ENCODE measurements at places on chromosomes 12 and 14.

DNA sequence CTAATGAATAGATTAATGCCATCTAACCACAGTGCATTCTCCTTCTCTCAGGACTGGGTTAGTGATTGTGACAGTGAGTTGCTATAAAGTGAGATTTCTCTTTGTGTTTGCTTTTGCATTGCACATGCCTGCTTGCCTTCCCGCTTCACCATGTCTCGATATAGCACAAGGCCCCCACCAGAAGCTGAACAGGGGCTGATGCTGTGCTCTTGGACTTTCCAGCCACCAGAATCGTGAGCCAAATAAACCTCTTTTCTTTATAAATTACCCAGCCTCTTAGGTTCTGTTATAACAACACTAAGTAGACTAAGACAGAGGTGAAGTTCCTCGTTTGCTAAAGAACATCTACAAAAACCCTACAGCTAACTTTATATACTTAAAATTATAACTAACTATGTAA lies 173.0 kb downstream of the KIF26A start:
- no peak for DNase-seq

DNA sequence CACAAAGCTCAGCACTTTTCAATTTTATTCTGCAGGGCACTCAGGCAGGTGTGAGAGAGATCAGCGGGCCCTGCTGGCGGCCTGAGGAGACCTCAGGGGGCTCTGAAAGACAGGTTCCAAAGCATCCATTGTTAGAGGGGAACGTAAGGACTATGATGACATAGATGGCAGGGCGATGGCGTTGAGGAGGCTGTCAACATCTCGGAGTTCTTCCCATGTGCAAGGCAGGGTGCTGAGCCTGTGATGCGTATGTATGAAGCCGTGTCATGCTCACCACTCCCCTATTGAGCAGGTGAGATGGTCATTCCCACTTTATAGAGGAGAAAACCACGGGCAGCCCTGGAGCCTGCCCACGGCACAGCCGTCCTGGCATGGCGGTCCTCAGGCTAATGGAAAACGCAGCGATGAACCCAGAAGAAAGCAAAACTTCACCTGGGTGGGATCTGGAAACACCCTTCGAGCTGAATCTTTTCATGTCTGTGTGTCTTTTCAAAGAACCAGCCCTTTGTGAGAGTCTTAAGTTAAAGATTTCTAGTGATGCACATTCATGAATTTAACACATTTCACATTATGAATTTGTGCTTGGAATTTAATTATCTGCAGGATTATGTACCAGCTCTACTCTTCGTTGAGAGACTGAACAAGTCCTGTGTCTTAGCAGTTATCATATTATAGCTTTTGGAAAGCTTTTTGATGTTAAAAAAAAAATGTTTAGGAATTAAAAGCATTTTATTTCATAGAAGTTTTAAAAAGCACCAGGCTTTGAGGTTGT lies 64.7 kb downstream of the RIMBP2 start:
- no peak for DNase-seq

GRCh38 chr14:99597911-99598600 lies 6.0 kb downstream of the CCDC85C start:
- DNase-seq, result no peak

DNA sequence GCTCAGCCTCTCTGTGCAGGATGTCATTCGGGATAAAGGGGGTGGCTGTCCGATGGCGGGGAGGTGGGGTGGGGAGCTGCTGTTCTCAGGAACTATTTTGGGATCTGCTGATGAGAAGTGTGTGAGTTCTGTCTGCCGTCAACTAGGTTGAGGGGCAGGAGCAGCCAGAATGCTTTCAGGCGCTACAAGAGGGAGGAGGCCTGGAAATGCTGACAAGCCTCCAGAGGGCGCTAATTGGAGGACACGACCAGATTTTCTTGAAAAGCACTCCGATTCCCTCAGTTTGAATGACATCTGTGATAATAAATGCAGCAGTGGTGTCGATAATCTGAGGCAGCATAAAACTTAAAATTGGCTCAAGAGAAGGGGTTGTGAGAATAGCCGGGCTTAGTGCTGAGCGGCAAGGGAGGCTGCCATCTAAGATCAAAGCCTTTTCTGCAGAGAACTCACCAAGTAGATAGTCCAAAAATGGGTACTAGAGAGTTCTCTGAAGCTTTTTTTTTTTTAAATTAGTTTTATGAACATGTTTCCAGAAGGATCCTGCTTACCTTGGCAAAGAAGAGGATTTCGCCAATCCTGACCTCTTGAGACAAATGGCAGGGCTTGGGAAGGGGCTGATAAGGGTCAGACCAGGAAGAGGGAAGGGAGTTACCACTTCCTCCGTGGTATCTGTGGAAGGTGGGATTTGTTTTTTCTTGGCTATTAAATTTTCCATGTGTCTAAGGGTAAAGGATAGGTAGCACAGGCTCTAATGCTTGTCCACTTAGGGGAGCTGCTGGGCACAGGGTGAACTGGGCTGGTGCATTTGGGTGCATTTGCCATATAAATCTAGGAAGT lies 94.4 kb downstream of the CRACR2A start:
- no peak for DNase-seq

GRCh38 chr14:38138473-38139138 lies 69.1 kb upstream of the SSTR1 start:
- DNase-seq, result no peak

DNA sequence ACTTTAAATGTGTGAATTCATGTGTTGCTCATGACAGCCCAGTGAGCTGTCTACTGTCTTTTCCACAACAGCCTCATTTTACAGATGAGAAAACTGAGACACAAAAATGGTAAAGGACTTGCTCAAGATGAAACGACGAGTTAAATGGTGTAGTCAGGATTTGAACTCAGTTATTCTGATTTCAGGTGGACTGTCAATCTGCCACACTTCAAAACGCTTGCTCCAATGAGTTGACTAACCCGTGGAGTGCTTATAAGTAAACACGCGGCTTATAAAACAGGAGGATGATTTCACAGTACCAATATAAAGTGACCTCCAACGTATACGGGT lies 652 bp upstream of the POLE2 start:
- no peak for DNase-seq

DNA sequence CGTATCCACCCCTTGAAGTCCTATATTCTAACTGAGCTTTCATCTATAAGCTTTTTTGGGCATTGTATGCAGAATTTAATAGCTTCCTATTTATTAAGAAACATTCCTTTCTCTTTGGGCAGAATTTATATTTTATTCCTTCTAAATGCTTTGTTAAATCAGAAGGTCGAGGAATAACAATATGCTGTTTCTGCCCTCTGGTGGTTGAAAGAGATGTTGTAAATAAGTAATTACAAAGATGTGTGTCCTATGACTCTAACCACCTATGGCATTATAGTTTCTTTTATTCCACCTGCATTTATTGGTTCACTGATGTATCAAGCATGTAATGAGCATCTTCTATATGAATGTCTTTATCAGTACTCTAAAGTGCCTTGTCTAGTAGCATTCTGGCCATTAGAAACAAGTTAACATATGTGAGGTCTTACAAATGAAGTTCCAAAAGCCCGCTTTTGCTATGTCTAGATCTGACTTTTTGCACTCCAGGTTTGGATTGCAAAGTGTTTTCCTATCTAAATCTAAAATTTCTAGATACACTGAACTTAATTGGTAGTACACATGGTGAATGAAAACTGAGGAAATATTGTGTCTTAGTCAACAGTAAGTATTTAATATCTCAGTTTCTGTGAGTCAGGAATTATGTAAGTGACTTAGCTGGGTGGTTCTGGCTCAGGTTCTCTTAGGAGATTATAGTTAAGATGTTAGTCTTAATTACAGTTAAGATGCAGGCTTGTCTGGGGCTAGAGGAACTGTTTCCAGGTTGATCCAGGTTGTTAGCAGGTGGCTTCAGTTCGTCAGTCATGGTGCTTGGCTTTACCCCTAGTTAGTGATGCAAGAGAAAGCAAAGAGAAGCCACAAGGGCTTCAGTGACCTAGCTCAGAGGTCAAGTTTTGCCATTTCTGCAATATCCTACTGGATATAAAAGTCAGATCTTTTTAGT lies 57.5 kb downstream of the PLEKHA5 start:
- no peak for DNase-seq
